Non-pigmented ciliary epithelial cell (primary cell): ENCODE measurements at places on chromosomes 6 and 20.

DNA sequence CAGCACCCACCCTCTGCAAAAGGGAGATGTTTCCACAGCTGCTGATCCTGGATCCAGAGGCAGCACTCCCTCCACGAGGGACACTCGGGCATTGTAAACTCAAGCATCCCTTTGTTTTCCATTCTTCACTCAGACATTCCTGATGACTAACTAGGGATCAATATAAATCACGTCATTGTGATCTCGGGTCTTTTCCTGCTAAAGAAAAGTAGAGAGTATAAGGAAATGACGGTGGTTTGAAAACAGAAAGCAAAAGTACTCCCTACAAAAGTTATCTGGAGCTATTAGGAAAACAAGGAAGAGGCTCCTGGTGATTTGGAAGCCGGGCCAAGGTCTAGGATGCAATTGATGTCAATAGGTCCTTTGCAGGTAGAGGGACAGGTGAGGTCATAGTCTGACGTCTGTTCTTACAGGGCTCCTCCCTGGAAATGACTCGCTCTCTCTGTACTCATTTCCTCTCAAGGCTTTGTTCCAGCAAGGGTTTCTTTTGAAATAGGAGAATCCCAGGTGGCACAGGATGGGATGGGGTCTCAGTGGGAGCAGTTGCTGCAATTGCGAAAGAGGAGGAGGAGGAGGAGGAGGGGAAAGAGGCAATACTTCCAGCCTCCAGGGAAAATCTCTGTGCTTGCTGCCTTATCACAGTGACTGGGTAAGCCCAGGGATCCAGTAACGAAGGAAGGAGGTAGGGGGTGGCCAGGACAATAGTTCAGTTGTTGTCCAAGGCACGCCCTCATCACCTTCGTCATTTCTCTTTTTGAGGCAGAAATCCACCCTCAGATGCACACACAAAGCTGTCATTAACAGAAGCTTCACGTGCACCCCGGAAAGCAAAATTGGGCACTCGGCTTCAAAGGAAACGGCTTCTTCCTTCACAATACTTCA, 222.8 kb downstream of the LY86 start:
- DNase-seq: peak; percentile 30

DNA sequence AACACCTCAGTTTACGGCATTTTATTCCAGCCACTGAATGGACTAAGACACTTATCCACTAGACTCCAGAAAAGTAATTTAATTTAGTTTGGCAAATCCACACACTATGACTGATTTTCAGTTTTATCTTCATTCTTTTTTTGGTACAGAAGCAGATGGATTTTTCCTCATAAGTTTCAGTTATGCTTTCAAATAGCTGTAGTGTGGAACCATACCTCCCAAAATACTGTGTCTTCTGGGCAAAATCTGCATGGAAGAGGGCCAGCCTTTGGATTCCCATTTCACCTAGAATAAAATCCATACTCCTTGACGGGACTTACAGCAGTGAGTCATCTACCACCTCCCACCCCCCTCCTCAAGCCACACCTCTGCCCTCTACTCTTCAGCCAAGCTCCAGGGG, 43.0 kb downstream of the GSTA2 start:
- no peak for DNase-seq

DNA sequence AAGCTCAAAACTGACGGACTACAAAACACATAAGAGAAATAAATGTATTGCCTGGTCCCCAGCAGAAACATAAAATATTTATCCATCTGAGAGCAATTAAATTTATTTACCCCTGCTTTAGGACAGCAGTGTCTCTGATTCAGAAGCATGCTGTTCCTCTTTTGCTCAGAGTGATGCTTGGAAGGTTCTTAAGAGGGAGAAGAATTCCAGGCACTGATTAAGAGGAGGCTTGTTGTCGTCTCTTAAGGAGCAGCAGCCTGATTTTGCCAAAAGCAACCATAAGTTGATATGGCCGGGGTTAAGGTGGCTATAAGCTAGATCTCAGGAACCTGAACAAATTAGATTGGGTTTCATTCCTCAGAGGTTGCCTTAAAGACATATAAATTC, 25.8 kb downstream of the CAP2 start:
- DNase-seq: no peak

DNA sequence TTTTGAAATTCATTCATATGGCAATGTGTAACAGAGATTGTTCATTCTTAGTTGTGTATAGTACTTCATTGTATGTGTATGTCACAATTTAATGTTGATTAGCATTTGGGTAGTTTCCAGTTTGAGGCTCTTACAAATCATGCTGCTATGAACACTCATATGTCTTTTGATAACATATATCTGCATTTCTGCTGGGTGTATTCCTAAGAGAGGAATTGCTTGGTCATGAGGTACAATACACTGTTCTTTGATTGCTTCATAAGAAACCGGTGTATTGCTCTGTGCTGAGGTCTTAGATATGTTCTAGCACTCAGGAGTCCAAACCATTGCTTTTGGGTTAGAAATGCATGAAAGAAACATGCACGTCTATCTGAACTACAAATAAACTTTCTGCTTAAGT, 492.9 kb upstream of the JAG1 start:
- no peak for DNase-seq

GRCh38 chr6:106886081-106886843, 88.3 kb downstream of the CD24 start:
- DNase-seq: no peak

DNA sequence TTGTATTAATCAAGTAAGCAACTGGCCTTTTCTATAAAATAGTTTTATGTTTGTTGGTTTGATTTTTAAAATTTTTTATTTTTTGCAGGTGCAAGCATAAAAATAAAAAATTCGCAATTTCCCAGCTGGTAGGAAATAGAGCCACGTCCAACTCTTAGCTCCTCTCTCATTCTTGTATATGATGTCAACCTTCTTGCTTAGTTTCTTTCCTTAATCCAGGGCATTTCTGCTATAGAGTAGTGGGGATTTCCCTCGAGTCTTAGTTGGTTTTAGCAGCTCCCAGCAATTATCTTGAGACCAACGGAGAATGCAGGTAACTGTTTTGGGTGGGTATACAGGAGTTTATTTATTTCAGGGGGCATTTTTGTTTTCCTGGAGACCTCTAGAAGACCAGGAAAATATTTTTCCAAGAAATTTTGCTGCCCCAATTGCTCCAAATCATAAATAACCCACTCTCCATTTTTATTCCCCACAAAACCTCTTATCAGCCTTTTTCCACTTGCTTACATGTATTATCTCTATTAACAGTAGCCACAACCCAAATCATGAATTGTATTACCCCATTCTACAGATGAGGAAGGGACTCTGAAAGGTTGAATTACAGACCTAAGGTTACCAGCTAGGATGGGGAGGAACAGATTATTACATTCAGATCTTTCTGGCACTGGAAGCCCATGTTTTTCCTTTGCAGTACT, 18.4 kb downstream of the PHACTR2 start:
- no peak for DNase-seq

GRCh38 chr6:161418463-161418945, 144.6 kb upstream of the AGPAT4 start:
- peak; percentile 76 for DNase-seq

DNA sequence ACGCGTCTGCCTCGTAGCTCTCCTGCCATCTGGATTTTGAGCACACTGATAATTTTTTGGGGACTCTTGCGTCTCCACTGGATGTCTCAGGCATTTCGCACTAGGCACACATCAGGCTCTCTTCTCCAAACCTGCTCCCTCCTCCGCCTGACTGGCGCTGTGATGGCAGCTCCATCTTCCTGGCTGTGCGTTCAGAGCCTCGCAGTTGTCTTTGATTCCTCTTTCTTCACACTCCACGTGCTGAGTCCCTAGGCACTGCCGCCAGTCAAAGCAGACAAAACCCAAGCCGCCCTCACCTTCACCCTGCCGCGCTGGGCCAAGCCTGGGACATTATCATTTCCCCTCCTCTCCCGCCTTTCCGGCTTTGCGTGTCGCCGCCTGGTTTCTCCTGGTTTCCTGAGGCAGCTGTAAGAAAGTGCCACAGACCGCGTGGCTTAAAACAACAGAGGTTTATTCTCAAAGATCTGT, 778 bp downstream of the PSMG4 start:
- no peak for DNase-seq
